Activated CD4-positive, alpha-beta T cell treated with anti-CD3 and anti-CD28 coated beads, Interleukin-2, amount 50 U/mL, for 1 hour (primary cell): ENCODE measurements at places on chromosomes 16 and 17.
A peak's percentile ranks its signal among the peaks of the same experiment; 100 is the strongest.

DNA sequence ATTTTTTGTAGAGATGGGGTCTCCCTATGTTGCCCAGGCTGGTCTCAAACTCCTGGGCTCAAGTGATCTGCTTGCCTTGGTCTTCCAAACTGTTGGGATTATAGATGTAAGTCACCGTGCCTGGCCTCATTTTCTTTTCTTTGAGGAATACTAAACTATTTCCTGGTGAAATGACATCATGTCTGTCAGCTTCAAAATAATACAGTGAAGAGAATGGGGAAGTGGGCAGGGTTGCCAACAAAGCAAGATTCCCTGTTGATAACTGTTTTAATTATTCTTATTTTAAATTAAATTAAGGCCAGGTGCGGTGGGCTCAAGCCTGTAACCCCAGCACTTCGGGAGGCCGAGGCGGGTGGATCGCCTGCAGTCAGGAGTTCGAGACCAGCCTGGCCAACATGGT, 21.1 kb downstream of the PIPOX start:
- DNase-seq, result no peak

GRCh38 chr17:76009447-76009846, 8.8 kb downstream of the CDK3 start:
- DNase-seq, result no peak

- DNase-seq, result no peak
Measured at GRCh38 chr16:23434380-23434779, 18.6 kb downstream of the COG7 start.

- no peak for DNase-seq
Measured at GRCh38 chr16:84308120-84308519, 13.4 kb downstream of the WFDC1 start.

GRCh38 chr17:76139801-76140660, 1.0 kb downstream of the FOXJ1 start:
- DNase-seq, result peak; percentile 37

GRCh38 chr17:48439875-48440505, 10.0 kb upstream of the SKAP1 start:
- peak; percentile 56 for DNase-seq

GRCh38 chr17:44076716-44077594, 6.4 kb downstream of the G6PC3 start:
- no peak for DNase-seq

- peak; percentile 83 for DNase-seq
Measured at GRCh38 chr17:16991349-16992009, 19.6 kb upstream of the TNFRSF13B start.

GRCh38 chr16:78128913-78129312, 29.5 kb downstream of the WWOX start:
- DNase-seq, result no peak

GRCh38 chr16:11528053-11528452, 58.7 kb downstream of the LITAF start:
- no peak for DNase-seq

- no peak for DNase-seq
Measured at GRCh38 chr17:58215685-58216084, 3.4 kb downstream of the MKS1 start.

GRCh38 chr17:64983708-64984107, 64.4 kb upstream of the LRRC37A3 start:
- no peak for DNase-seq

GRCh38 chr16:15807603-15808009, 49.2 kb downstream of the MYH11 start:
- DNase-seq, result no peak

- no peak for DNase-seq
Measured at GRCh38 chr16:6132121-6132520, 1034.5 kb upstream of the EEF2KMT start.

- DNase-seq, result no peak
Measured at GRCh38 chr16:53840456-53840855, 136.5 kb downstream of the FTO start.

GRCh38 chr17:75731086-75731715, 9.9 kb downstream of the ITGB4 start:
- DNase-seq, result no peak
